CD4-positive, alpha-beta T cell treated with Interleukin-6 at 100 ng/mL for 8 hours (primary cell): ENCODE measurements at places on chromosomes 11 and 22.

GRCh38 chr11:35420371-35420770 is 1.0 kb upstream of the SLC1A2 start:
- no peak for DNase-seq

DNA sequence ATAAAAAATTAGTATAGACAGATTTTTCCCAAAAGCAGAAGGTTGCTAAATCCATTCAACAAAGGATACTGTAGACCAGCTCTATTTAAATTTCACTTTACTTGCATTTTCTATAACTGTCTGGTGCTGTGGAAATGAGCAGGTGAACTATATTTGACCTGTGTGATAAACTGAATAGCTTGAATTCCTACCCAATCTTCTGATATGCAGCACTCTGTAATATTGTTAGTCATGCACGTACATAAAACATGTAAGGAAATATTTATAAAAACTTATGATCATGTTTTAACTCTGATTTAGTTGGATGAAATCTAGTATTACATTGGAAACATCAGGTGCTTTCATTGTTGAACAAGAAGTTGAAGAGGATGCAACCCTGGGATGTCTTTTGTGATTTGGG is 213.6 kb downstream of the DBX1 start:
- no peak for DNase-seq

DNA sequence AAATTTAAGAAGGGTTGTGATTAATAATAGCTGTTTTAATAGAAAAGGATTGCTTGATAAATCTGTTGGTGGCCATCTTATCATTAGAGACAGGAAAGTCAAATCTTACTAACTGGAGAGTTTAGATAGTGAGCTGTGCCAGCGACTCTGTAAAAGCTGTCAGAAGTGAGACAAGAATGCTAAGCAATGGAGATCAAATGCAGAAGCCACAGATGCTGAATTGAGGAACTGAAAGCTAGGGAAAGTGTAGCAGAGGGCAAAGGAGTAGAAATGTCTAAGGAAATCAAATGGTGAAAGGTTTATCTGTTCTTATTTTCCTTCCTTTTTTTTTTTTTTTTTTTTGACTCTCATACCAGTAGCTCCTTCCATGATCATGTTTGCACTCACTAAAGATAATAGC is 13.7 kb downstream of the MS4A13 start:
- DNase-seq, result no peak

DNA sequence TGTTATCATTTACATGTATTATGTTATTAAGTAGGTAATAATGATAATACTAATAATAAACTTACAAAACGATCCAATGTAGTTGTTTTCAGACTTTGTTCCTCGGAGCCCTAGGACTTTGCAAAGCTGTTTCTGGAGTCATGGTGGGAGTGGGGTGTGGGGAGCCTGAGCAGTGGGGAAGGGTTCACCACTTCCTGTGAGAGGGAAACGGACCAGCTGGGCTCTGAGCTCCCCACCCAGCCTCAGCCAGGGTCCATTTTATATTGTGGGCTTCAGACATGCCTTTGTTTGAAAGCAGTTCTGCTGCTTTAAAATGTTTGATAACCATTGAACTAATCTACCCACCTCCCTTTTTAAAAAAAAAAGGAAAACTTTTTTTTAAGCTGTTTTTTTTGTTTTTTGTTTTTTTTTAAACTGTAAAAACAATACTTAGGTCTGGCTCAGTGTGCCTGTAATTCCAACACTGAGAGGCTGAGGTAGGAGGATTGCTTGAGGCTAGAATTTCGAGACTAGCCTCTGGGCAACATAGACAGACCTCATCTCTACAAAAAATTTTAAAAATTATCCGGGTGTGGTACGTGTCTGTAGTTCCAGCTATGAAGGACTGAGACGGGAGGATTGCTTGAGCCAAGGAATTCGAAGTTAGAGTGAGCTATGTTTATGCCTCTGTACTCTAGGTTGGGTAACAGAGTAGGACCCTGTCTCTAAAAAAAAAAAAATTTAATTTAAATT is 7.0 kb downstream of the SERPING1 start:
- DNase-seq, result no peak

DNA sequence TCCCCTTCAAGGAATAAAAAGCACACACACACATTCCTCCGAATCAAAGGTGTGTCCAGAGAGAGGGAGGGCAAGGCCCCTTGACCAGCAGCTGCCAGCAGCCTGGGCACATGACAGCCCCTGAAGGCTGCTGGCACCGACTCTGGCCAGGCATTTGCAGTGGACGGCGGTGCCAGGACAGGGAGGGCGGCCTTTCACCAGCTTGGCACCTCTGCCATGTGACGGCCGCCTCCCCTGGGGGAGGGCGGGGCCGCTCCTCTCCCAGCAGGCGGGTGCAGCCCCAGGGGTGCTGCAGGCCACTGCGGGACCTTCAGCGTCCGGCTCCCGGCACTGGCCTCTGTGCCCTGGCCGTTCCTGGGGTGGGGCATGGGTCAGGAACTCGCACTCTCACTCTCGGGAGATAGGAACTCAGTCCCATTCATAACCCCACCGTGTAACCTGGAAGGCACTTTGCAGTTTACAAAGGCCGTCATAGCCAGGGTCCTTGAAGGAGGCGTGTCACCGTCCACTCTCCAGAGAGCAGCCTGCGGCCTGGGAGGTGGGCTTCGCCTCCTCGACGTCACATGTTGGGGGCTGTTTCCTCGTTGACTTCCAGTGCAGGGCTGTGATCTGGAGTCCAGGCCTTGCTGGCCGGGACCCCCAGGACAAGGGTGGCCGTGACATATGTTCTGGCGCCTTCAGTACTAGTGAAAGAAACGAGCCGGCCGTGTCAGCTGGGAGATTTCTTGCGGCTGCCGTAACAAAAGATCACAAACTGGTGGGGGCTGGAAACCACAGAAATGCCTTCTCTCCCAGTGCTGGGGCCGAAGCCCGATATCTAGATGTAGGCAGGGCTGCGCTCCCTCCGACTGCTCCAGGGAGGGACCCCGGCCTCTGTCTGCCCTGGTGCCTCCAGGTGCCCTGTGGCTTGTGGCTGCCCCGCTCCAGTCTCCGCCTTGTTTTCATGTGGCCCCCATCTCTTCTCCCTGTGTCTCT is 39.9 kb upstream of the SMIM38 start:
- no peak for DNase-seq

- DNase-seq, result no peak
Observed at GRCh38 chr11:117185736-117186430, 7.3 kb downstream of the SIDT2 start.

GRCh38 chr11:47392546-47393162 is 14.3 kb upstream of the SPI1 start:
- DNase-seq, result no peak

DNA sequence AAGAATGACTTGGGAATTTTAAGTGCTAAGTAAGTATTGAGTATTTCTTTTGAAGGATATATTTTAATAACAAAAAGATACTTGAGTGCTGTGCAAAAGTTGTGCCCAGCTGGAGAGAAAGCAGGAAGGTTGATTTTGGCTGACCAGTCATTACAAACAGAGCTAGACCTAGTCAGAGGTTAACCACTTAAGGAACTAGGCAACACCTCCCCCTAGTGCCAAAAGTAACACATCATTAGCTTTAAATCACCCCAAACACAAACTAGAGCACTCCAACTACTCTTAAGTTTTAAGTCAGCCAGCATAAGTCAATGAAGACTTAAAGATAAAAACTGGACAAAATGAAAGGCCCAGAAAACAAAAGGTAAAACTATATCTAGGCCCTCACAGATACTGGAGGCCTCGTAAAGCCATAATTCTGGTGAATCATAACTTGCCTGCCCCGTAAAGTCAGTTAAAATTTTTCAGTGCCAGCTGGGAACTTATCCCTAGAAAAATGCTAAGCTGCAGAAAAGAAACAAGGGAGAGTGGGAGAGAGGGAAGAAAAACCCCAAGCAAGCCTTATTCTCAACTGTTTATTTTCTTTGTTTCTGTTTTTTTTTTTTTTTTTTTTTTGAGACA is 4.6 kb downstream of the TMEM9B start:
- peak; percentile 28 for DNase-seq

- no peak for DNase-seq
Observed at GRCh38 chr22:17368554-17369438, 464 bp upstream of the CECR2 start.

DNA sequence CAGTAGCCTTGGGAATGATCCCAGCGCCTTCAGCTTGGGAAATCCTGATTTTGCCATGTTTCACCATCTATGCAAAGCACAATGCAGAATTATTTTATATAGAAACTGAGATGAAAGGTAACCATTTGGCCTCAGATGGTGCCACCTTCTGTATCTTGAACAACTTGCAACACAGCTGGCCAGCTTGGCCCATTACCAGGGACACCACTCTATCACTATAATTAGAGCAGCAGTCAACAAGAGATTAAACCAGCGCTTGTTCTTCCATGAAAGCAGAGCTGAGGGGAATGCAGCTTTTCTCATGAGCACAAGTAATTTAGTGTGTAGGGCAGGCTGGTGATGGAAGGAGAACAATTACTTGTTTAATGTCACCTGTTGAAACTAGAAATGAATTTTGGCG is 6.7 kb upstream of the ZDHHC13 start:
- DNase-seq, result no peak

DNA sequence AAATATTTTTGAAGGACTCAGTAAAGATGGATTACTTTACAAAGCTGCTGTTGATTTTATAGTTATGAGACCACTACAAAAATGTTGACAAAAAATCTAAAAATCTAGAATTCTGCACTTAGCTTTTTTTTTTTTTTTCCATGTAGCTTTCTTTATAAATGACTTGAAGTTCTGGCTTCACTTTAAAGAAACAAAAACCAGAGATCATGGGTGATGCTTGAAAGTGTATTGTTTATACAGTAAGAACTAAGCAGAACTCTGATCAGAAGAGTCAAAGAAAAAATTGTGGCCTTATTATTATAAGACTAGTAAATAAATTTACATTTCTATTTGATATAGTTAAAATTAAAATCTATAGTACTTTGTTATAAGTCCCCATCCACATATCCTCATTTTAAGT is 301.7 kb downstream of the BLID start:
- no peak for DNase-seq

GRCh38 chr22:39459681-39460080 is 2.9 kb downstream of the MGAT3 start:
- DNase-seq, result no peak

- no peak for DNase-seq
Observed at GRCh38 chr22:17829695-17830042, 55.4 kb upstream of the BID start.
